ENCODE measurements at places on chromosomes 13 and 19.

GRCh38 chr13:44159633-44160279 is 213.9 kb upstream of the SERP2 start:
- DNase-seq: no peak

GRCh38 chr19:23310729-23311211 is 60.6 kb upstream of the ZNF724 start:
- no peak for DNase-seq

- DNase-seq: no peak
Measured at GRCh38 chr13:84983321-84983720, 815.9 kb downstream of the SLITRK6 start.

GRCh38 chr13:72463561-72463960 is 263.9 kb downstream of the MZT1 start:
- DNase-seq: no peak

DNA sequence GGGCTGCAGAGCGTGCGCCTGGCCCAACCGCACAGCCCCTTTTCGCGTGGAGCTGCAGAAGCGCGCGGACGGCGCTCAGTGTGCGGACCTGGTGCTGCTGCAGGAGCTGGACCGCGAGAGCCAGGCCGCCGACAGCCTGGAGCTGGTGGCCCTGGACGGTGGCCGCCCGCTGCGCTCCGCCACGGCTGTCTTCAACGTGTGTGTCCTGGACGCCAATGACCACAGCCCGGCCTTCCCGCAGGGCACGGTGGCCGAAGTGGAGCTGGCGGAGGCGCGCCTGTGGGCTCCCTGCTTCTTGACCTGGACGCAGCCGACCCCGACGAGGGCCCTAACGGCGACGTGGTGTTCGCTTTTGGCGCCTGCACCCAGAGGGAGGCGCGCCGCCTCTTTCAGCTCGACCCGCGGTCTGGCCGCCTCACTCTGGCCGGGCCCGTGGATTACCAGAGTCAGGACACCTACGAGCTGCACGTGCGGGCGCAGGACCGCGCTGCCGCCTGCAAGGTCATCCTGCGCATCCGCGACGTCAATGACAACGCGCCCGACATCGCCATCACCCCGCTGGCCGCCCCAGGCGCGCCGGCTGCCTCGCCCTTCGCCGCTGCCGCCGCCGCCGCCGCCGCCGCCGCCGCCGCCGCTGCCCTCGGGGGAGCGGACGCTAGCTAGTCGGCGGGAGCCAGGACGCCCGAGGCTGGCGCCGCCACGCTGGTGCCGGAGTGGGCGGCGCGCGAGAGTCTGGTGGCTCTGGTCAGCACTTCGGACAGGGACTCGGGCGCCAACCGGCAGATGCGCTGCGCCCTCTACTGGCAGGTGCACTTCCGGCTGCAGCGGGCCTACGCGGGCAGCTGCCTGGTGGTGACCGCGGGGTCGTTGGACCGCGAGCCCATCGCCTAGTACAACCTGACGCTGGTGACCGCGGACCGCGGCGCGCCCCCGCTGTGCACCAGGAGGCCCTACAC is 172.2 kb downstream of the OLFM4 start:
- DNase-seq: no peak

- DNase-seq: no peak
Measured at GRCh38 chr13:30957258-30957943, 24.9 kb downstream of the TEX26 start.
